ENCODE measurements at places on chromosomes 16 and 17.

DNA sequence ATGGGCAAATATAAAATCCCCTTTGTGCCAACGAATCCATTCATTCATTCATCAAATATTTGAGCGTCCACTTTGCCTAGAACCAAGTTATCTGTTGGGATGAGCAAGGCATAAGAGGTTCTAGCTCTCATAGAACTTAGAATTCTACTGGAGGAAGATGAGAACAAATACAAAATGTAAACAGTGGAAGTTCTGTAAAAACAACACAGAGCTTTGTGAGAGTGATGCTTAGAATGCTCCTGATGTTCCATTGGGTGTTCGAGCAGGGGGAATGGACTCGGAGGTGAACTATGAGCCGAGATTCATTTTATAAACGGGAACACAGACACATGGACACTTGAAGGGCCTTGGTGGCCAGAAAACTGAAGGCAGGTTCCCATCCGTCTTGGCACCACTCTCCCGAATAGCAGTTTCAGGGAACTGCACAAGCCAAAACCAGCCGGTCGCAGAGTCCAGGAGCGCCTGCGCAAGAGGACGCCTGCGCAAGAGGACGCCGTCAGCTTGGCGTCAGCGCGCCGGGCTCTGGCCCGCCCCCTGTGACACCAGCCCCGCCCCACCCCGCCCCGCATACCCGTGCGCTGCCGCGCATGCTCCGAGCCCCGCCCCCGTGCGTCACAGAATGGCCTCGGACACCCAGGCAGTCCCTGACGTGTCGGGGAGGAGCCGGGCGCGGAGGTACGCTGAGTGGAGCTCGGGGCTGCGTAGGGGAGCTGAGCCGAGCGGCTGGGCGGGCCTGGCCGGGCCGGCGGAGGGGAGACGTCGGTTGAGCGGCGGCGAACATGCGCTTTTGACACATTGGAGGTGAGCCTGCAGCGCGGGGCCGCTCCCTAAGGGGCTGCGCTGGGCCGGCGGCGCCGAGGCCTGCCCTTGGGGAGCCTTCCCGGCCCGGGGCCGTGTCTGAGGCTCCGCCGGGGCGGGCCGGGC, at the start of gene NDEL1:
NDEL1 (plus strand) TSS at position 640 of the 924 bp plus-strand sequence. CDS start 8,388 bp downstream, outside the sequence.
- peak; percentile 100 for DNase-seq

DNA sequence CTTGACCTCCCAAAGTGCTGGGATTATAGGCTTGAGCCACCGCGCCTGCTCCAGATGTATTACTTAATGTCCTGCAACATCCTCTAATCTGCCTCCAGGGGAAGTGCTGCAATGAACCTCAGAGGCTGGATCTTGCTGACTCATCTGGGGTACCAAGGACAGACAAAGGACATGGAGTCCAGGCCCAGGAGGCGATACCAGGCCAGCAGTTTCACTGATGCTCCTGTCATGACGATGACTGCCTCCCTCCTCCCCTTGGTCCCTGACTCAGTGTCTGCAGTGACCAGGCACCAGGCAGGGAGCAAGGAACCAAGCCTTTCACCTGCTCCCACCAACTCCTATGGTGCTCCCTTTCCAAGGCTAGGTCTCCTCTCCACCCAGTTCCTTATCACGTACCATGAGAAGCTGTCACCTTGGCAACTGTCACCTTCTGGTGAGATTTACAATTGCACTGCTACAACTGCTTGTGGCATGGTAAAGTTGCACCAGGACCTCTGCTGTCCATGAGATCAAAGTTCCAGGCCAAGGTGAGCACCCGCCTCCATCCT, 21.6 kb upstream of the PHOSPHO1 start:
- DNase-seq, result no peak

DNA sequence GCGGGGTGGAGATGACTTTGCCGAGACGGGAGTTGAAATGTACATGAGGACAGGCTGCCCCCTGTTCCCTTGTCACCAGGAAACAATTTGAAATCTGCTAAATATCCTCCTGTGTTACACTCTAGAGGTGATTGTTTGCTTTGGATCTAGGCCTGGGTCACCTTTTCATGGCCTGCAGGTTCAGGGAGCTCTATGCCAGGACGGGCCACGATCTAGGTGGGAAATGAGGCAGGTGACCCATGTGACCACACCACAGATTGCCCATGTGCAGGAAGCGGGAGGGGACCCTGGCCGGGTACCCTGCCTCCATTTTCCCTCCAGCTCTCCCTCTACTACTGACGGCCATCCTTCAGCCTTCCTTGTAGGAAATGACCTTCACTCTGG, 43.4 kb downstream of the MEAK7 start:
- DNase-seq, result no peak

DNA sequence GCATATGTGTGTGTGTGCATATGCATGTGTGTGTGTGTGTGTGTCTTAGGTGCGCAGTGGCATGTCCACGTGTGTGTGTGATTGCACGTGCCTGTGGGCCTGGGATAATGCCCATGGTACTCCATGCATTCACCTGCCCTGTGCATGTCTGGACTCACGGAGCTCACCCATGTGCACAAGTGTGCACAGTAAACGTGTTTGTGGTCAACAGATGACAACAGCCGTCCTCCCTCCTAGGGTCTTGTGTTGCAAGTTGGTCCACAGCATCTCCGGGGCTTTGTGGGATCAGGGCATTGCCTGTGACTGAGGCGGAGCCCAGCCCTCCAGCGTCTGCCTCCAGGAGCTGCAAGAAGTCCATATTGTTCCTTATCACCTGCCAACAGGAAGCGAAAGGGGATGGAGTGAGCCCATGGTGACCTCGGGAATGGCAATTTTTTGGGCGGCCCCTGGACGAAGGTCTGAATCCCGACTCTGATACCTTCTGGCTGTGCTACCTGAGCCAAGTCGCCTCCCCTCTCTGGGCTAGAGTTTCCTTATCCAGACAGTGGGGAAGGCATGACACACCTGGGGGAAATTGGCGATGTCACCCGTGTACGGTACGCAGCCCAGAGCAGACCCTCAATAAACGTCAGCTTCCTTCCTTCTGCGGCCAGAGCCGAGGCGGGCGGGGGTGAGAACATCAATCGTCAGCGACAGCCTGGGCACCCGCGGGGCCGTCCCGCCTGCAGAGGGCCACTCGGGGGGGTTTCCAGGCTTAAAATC, 47.6 kb downstream of the IL21R start:
- DNase-seq, result peak; percentile 76

- DNase-seq, result no peak
Measured at GRCh38 chr16:1444730-1445517, 568 bp upstream of the CCDC154 start.

DNA sequence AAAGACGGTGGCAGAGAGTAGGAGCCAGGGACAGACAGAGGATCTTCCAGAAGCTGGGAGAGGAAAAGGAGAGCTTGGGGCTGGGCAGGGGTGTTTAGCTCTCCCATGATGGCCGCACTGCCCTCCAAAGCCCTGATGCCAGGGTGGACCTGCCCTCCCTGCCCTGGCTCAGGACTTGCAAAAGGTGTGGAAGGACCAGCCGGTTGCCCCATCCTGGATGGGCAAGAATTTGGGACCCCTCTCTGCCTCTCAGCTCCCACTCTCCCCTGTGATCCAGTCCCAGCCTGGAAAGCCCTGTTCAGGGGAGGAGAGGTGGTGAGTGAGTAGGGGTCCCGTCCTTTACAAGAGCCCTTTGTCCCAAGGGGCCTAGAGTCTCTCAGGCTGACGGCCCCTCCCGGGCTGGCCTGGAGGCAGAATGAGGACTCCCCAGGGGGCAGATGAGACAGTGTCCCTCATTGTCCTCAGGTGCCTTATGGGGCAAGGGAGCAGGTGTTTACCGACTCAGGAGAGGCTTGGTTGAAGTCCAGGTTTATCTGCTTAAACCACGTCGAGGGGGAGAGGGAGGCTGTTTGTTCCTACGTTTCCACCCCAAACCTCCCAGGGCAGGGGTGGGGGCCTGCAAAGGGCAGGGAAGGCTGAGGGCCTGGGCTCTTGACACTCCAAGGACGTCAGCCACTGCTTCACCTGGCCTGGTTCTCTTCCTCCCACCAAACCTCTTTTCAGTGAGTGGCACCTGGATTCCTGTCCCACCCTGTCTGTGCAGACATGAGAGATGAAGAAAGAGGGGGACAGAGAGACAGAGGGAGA, 19.3 kb upstream of the ITGA3 start:
- DNase-seq, result no peak

GRCh38 chr17:20284570-20285295, 182.6 kb downstream of the LGALS9B start:
- DNase-seq, result no peak

DNA sequence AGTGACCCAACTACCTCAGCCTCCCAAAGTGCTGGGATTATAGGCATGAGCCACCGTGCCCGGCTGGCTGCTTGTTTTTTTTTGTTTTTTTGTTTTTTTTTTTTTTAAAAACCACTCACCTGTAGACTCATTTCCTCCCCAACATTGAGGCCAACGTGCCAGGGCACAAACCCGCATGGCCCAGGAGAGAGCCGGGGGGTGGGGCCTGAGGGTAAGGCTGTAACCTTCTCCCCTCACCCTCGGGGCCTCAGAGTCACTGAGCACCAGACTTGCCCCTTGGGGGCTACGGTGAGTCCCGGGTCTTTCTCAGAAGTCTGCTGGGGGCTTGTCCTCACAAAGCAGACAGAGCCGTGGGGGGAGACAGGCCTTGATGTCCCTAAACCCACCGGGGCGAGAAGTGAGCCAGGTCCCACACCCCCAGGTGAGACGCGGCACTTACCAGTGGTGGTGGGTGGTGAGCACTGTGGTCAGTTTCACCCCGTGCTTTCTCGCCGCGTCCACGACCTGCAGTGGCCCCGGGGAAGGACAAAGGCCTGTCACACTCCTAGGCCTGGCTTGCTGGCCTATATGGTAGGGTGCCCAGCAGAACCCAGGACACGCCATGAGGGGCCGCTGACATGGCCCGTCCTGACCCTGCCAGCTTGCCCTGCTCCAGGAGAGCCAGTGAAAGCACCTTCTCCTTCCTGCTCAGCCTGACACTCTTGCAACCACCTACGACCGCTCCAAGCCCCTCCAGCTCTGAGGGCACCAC, 4.6 kb downstream of the HAGH start:
- DNase-seq, result no peak

- DNase-seq, result peak; percentile 76
Measured at GRCh38 chr16:68752602-68753001, 15.5 kb downstream of the CDH1 start.

- DNase-seq, result no peak
Measured at GRCh38 chr16:42069-42457, 11.3 kb downstream of the POLR3K start.

- no peak for DNase-seq
Measured at GRCh38 chr17:67400193-67400592, 23.1 kb downstream of the PITPNC1 start.

- DNase-seq, result no peak
Measured at GRCh38 chr16:75252946-75253911, 1.8 kb upstream of the BCAR1 start.

DNA sequence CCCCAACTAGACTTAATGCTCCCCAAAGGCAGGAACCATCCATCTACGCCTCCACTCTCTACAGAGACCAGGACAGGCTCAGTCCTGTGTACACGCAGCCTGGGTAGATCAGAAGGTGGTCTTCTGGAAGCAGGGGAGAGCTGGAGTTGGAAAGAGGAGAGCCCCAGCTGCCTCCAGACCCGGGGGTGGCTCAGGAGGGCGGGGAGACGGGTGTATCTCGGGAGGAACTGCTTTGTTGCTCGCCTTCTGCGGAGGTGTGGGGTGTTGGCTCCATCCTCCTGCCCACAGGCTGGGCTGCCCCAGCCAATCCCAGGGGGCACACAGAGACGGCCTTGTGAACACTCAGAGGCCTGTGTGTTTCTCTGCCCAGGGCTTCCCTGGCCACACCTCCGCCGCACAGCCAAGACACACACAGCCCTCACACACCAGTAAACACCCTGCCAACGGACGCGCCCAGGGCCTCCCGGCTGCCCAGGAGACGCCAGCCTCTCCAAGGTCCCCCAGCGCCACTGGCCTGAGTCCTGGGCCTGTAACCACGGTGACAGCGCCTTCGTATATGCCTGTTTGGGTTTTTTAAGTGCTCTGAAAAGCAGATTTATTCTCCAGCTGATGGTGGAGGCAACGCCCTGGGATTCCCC, 143.4 kb upstream of the CDC42EP4 start:
- no peak for DNase-seq

DNA sequence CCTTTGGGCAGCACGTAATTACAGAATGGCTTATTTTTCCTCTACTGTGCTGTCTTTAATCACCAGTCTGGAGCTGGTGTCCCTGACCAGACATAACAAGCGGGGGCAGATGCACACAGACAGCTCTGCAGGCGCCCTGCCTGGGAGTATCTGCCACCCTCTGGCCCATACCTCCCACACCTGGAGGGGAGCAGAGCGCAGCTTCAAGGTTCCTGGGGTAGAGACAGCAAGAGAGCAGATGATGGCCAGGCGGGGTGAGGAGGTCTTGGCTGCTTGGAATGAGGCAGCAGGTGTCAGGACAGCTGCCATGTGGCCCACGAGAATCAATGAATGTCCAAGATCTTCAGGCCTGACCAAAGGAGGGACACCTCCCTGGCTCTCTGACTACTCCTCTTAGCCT, 23.8 kb downstream of the TMEM94 start:
- no peak for DNase-seq

DNA sequence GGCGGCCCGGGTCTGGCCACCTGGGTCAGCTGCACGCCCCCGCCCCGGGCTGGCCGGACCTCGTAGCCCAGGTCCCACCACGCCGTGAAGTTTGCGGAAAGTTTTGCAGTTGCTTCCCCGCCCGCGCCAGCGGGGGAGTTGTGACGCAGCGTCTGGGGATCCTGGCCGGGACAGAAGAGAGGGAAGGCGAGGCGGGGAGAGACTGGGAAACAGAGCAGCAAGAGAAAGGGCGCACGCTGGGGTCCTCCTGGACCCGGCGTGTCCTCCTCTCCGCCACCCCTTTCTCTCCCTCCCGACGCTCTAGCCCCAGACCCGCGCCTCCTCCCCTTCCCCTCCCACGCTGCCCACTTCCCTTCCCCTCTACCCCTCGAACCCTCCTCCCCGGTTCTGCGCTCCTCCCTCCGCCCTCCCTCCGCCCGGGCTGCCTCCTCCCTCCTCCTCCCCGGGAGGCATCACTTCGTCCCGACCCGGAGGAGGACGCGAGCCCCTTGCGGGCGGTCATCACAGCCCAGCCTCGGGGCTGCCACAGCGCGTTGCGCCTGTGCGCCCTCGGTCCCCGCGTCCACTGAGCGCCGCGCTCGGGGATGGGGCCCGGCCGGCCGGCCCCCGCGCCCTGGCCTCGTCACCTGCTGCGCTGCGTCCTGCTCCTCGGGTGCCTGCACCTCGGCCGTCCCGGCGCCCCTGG, at the start of gene MRC2:
MRC2 (plus strand) TSS at position 452 of the 685 bp plus-strand sequence; CDS start at position 585, 133 bp downstream.
- DNase-seq, result peak; percentile 66

All from activated CD4-positive, alpha-beta T cell treated with anti-CD3 and anti-CD28 coated beads for 48 hours (primary cell).